Diencephalon (tissue), 1 donor: ENCODE measurements at places on chromosomes 5 and 9. TPM values are rescaled to one million over a fixed set of nuclear protein-coding genes. Genes with fewer than 3 reads are reported as not detected.

The FGF10 gene
- 8.3 TPM for total RNA-seq

The ZNF658 gene
- total RNA-seq: 26.3 TPM

The OBP2B gene
- total RNA-seq: not detected

The SWI5 gene
- total RNA-seq: 8.5 TPM

The CREBRF gene
- total RNA-seq: 24.2 TPM

The MYMK gene
- not detected for total RNA-seq
